NCI-H524 (cell line): ENCODE measurements at places on chromosomes 1 and 21.
A peak's percentile ranks its signal among the peaks of the same experiment; 100 is the strongest.

DNA sequence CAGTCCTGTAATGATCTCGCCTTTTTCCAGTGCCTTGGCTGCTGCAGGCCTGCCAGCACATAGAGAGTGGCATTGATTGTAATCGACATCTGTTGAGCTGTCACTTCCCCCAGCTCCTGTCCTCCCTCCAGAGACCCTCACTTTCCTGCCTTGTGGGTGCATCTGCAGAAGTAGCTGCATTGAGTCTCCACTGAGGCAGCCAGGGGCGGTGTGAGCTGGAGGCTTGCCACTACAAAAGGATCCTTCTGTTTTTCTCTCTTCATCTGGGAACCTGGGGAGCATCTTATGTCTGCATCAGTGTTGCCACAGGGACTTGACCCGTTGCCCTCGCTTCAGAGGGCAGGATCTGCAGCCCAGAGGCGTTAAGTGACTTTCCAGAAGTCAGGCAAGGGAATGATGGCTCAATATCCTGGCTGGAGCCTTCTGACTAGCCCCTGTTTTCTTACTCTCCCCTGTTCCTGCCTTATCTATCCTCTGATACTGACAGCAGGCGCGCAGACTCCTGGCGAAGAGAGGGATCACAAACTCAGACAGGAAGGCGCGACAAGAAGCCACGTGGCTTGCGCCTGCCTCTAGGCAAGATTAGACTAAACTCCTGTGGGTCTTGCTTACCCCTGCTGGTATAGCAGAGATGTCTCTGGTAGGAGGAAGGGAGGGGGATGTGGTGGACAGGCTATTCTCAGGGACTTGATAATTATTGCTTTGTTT lies 13.3 kb upstream of the FMOD start:
- no peak for DNase-seq

- DNase-seq, result no peak
These were observed 169.8 kb upstream of the DUSP10 start for GRCh38 chr1:221911714-221912113.

DNA sequence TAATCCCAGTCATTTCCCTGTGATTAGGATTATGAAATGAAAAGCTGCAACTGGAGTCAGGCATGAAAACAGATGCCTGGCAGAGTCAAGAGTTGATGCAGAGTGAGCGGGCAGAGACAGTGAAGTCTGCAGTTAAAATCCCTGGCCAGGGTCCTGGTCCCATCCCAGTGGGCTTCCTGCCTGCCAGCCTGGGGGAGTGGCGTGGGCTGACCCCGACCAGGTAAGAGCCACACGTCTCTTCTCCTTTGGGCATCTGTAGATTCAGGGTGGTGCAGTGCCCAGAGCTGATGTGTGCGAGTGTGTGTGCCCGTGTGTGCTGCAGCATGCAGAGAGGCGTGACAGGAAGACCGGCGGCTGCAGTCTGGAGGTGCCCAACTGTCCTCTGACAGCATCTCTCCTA lies 6.2 kb upstream of the KIAA1614 start:
- DNase-seq, result no peak

- peak; percentile 21 for DNase-seq
These were observed at the start of gene ETNK2 for GRCh38 chr1:204151552-204152309. Gene ETNK2 (minus strand): TSS chr1:204152044. CDS start chr1:204151852, 192 bp downstream.

DNA sequence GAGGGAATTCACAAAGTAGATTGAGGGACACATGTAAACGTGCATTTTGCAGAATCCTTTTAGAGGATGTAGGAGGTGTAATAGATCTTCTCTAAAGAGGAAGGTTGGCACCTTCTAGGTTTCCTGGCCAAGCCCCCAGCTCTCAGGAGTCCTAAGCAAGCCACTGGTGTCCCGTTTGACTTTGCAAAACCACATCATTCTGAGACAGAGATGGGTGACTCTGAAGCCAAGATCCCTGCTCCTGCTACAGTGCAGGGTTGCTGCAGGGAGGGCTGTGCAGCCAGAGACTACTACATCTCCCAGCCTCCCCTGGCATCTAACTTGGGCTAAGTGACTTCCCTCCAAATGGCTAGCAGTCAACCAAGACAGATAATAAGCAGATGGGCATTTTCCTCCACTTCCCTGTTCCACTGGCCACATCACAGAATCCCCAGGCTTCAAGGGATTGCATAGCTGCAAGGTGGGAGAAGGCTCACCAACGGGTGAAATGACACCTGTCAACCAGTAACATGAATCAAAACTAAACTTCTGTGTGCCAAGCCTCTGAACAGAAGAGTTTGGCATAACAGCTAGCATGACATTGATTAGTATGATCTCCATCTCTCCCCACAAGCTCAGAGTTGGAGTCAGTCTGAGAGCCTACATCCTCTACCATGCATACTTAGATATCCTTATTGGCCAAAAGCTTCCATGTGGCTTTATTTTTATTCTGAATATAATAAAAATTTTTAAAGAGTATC lies 129.6 kb upstream of the COA6 start:
- DNase-seq, result no peak

DNA sequence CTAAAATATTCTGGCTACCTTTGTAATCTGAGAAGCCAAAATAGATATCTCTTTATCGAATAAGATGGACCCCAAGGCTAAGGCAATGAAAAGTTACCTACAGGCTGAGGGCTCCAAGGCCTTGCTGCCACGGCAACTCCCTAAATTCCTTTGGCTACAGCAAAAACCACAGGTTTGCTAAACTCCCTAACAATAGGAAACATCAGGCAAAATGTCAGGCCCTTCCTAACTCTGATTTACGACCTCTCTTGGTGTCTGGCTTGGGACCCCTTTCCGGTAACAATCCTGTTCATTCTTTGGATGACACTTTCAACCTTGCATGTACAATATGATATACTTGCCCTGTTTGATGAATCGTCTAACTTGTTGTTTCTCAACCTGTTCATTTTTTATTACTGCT lies 11.3 kb upstream of the OR2T8 start:
- no peak for DNase-seq

- DNase-seq, result peak; percentile 95
These were observed at the start of gene CFAP298 for GRCh38 chr21:32612075-32612998. Gene CFAP298 (minus strand): TSS chr21:32612377. CDS start chr21:32612243, 134 bp downstream.

DNA sequence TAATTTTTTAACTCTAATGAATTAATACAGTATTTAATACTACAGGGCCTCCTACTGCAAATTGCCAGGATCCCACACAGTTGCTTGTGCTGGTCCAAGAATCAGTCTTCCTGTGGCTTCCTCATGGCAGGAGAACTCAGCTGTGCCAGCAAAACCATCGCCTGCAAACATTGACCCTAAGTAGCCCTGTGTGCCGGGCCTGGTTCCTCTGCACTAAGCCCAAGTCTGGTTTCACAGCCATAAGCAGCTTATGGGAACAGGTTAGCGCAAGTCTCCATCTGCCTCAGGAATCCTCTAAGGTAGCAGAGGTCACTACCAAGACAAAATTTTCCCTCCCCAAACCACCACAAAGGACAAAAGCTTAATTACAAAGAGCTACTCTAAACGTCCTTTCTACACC lies 216.6 kb downstream of the PLA2G4A start:
- DNase-seq, result no peak

DNA sequence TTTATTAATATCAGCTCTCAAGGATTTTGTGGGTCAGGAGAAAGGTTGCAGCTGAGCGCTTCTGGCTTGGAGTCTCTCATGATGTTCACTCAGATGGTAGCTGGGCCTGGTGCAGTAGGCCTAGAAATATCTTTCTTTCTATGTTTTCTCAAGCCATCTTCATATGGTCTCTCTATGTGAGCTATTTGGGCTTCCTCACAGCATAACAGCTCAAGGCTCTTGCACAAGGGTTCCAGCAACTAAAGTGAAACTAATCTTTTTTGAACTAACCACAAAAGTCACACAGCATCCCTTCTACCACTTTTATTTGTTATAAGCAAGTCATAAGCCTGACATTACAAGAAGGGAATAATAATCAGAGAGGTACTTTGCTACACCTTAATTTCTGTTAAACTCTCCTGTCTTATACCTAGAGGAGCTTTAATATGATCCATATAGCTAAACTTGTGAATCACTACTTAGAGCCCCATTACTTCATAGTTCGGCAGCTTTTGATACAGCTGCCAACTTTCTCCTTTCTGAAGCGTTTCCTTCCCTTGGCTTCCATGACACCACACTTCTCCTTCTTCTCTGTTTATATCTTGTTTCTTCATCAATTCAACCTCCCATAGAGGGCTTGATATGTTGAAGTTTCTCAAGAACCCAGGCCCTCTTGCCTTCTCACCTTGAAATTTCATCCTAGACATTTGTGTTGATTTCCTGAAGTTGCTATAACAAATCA lies 720.2 kb downstream of the LTN1 start:
- DNase-seq, result no peak
